ENCODE measurements at places on chromosomes 16 and 17.

DNA sequence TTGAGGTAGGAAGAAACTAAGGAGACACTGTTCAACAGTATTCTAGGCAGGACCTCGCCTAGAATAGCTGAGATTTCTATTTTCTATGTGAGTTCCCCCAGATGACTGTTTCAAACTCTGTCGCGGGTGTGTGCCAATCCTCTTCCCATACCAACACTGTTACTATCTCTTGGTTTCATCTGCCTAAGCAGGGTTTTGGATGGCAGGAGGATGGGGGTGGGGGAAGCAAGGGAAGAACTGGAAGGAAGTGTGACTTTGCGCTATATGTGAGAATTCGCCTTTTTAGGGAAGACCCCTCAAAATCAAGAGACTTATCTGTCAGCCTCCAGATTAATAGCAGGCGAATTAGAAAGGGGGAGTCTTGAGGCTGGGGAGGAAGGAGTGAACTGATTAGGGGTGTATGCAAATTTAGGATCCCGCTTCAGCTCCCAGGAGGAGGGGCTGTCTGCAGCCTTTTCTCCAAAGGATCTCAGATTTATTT, 521 bp upstream of the G6PC3 start:
- DNase-seq, result no peak

- no peak for DNase-seq
These were observed 29.8 kb downstream of the PELP1 start for GRCh38 chr17:4673986-4674684.

DNA sequence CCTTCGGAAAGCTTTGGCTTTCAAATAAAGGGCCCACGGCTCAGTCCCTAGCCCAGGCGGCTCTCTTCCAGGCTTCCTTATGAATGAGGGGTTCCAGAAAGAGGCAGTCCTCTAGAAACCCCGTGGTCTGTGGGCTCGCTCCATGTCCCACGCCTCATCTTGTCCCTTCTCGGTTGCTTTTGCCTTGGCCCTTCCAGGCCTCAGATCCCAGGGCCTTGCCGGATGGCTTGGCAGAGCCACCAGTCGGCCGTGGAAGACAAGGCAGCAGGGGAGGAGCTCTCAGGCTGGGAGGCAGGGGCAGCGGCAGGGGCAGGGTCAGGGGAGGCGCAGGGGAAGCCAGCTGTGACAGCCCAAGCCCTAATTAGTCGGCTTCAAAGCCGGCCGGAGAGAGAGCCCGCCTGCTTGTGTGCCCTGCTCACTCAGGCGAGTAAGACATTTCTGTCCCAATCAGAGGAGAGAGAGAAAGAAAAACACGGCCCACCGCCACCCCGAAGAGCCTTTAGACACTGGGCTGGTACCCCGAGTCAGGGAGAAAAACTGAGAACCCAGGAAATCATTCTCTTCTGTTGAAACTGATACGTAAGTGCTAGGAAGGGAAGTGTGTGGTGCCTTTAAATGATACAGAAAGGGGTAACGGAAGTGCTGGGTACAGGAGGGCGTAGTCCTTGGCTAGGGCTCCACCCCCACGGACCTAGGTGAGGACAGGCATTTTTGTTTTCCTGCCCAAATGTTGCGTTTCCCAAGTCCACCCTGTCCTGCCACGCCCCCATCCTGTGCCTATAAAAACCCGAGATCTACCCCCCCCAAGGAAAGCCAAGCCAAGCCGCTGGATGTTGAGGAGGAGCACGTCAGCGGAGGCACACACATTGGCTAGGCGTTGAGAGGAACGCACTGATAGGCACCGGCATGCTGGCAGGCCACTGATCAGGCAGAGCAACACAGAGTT, 27.8 kb upstream of the MEIOC start:
- no peak for DNase-seq

DNA sequence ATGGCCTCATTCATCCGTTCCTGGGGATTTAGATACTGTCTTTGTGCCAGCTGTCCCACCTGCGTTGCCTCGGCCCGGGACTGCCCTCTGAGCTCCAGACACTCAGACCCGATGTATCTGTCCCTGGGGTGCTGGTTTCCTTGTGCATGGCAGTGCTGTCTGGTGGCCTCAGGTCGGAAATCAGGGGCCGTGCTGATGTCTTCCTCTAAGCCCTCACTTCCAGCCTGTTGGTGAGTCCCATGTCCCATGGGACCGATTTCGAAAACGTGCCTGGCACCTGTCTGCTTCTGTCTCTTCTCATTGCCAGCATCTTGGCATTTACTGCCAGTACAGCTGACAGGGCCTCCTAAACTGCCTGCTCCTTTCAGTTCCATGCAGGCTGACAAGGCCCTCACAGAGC, 22.1 kb downstream of the NT5M start:
- DNase-seq, result no peak

GRCh38 chr16:6066652-6067051, 969.1 kb upstream of the EEF2KMT start:
- DNase-seq, result no peak

Measured in AG08396 (cell line).